Keratinocyte (primary cell): ENCODE measurements at places on chromosomes 11 and 22.
A peak's percentile ranks its signal among the peaks of the same experiment; 100 is the strongest.

GRCh38 chr11:10866893-10867331, 9.1 kb upstream of the ZBED5 start:
- no peak for DNase-seq

- DNase-seq, result no peak
Observed at GRCh38 chr11:120931057-120931779, 92.7 kb upstream of the TBCEL start.

DNA sequence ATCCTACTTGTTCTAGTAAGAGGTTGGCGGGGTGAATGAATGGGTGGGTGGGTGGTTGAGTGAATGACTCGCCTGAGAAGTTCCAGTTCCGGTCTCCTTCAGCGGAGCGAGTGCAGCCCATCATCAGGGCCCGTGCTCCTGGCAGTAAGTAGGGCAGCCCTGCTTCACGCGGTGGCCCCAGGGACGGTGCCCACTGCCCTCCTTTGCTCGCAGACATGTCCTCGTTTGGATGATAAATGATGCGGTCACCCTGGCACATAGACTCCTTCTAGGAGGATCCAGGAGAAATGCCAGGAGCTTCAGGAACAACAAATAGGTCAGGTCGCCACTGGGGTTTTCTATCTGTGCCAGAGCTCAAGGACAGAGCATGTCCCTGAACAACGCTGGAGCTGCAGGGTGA, 370.8 kb downstream of the CTTN start:
- no peak for DNase-seq

- DNase-seq, result peak; percentile 15
Observed at GRCh38 chr22:36180038-36180880, 19.7 kb upstream of the APOL3 start.
